ENCODE measurements at places on chromosomes 4 and X.

DNA sequence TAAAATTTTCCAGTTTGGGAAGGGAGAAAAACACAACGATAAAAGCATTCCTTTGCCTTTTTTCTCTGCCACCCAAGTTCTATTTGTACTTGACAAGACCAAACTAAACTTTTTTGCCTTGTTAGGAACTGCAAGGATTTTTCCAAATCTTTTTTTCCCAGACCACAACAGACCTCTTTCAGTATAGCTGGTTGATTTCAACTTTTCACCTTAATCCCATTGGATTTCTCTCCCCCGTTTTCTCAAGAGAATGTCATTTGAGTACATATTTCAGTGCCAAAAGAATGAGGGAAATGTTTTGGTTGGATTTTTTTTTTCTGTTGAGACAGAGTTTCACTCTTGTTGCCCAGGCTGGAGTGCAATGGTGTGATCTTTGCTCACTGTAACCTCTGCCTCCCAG is 18.5 kb upstream of the SGMS2 start:
- DNase-seq: no peak

DNA sequence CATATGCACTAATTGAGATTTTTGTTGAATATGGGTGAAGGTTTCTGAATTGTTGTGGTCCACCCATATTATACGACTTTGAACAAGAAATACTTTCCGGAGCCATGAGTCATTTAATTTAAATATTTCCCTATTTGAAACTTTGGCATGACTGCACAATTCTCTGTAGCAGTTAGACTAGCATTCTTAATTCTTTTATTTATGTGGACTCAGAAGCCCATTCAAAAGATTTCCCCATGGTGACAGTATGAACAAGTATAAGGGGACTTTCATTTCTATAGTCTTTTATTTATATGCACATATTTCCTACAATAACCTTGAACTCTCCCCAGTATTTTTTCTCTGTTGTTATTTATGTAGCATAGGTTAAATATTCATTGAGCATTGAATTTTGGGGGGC is 72.6 kb downstream of the DTHD1 start:
- DNase-seq: no peak

DNA sequence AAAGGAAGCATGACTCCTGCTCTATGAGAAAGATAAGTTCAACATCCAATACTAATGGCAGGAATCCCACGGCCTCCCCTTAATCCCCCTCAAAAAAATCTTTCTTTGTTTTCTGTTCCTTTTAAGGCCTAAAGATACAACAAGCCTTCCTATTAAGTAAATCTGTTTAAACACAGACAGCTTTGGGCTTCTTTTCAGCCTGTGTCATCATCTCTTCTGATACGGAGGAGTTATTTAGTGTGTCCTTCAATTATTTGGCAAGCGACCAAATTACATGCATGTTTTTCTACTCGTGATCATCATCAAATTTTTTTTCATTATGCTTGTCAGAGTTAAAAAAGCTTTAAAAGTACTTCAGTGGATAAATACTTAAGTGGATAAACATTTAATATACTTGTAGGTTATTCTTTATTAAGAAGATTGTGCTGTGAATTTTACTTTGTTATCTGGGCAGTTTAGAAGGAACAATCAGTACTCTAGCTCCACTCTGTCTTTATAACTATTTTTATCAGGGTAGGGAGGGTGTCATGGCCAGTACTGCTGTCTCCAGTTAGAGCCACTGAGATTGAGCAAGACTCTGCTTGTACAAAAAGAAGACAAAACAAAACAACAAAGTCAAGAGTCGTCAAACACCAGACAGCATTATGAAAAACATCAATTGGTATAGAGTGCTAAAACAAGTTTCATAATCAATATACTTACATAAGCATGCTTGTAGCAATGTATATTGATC is 210.7 kb downstream of the PRR32 start:
- no peak for DNase-seq

DNA sequence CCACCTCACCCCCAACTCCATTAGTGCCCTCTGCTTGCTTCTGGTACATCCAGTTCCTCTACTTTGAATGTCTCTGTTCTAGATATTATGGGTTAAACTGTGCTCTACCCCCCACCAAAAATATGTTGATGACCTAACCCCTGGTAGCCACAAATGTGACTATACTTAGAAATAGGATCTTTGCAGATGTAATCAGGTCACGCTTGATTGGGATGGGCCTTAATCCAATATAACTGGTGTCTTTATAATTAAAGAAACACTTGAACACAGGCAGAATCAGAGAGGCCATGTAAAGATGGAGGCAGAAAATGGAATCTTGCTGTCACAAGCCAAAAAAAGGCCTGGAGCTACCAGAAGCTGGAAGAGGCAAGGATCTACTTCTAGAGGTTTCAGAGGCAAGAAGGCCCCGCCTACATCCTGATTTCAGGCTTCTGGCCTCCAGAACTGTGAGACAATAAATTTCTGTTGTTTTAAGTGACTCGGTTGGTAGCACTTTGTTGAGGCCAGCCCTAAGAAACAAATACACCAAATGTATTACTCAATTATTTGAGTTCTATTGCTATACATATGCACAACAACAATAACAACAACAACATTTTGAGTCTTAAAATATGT is 220.0 kb downstream of the PPP3CA start:
- DNase-seq: no peak

- DNase-seq: no peak
These were observed 10.8 kb upstream of the PITX2 start for GRCh38 chr4:110633358-110634341.

GRCh38 chrX:83511208-83511607 is 3.1 kb downstream of the POU3F4 start:
- no peak for DNase-seq

DNA sequence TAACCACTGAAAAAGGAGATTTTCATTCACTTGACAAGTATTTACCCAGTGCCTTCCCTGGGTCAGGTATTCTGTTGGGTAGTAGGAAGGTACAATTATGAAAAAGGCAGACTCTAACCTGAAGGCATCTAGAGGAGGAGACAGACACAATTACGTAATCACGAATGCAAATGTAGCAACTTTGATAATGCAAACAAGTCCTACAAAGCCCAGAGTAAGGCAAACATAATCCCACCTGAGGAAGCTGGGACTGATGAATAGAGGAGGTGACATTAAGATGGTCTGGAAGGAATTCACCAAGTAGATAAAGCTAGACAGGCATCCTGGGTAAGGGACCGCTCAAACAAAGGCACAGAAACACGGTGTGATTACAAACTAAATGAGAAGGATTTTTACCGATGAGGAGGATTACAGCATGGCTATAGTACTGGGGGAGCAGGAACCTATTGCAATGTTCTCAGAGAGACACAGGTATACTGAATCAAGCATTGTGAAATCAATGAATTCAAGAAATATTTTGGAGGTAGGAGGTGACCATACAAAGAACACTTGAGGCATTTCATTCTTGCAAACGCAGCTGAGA is 37.1 kb downstream of the TMEM150C start:
- no peak for DNase-seq

Data from CD8-positive, alpha-beta T cell (primary cell).